Activated CD4-positive, alpha-beta T cell treated with anti-CD3 and anti-CD28 coated beads, Interleukin-2, amount 50 U/mL, for 16 hours (primary cell): ENCODE measurements at places on chromosomes 6 and 20.

- DNase-seq: no peak
Measured at GRCh38 chr20:60269573-60270162, 311.4 kb downstream of the CDH26 start.

DNA sequence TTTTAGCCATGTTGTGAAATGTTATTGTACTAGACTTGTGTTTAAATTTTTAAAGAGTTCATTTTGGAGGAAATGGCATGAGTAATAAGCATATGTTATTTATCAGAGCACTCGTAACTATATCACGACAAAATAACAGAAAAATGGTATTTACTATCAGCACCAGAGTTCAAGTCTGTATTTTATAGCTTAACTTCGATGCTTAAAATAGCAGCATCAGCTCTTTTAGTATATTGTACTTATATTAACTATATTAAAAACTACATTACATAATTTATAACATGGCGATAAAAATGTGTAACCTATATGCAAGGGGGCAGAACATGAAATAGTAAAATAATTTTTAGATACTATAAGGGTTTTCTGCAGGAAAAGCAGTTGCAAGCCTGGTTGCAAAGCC, 52.9 kb downstream of the ABRACL start:
- no peak for DNase-seq

DNA sequence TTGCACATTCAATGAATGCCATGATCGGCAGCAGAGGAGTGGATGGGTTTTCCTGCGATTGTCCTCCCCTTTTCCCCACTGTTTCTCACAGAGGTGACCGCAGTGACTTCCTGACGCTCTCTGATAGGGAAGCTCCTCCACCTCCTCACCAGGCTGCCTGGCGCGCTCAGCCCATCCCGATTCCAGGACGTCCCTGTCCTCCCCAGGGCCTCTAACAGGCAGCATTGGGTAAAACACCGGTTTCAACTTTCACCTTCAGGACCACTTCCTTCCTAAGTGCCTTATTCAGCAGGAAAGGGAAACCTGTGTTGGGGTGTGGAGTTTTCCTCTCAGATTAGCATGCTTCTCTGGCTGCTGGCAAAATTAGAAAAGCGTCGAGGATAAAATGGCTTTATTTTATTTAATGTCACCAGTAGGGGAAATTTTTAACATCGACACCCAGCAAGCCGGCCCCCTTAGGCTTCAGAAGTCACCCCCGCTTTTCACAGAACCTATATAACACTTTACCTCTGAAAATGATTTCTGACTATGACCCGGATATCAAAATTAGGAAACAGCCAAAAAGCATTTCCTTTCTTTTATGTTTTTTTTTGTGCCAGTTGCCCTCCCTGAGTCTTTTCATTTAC, 570.4 kb upstream of the GJE1 start:
- peak; percentile 2 for DNase-seq

- peak; percentile 75 for DNase-seq
Measured at GRCh38 chr6:107064579-107065065, 36.6 kb downstream of the MTRES1 start.

- DNase-seq: no peak
Measured at GRCh38 chr20:9360431-9360830, 154.0 kb upstream of the LAMP5 start.

- no peak for DNase-seq
Measured at GRCh38 chr6:107390685-107391435, 68.5 kb downstream of the PDSS2 start.

DNA sequence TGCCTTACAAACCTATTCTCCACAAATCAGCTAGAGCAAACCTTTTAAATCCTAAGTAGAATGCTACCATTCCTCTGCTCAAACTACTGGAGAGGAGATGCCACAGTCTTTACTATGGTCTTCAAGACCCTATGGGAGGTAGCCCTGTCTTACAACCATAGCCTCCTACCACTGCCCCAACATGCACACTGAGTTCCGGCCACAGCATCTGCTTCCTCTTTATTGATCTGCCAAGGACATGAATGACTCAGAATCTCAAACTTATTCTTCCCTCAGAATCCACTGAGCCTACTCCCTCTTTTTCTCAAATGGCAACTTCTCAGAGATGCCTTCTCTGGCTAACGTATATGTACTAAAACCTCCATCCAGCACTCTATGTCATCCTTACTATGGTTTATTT, 12.2 kb upstream of the ANKEF1 start:
- DNase-seq: no peak

GRCh38 chr6:150267686-150268561, 100.9 kb upstream of the IYD start:
- no peak for DNase-seq
